ENCODE measurements at places on chromosomes 3 and 15.

- DNase-seq: no peak
Measured at GRCh38 chr3:125042725-125043406, 12.9 kb downstream of the HEG1 start.

GRCh38 chr3:107589454-107589853 lies 66.7 kb downstream of the BBX start:
- no peak for DNase-seq

DNA sequence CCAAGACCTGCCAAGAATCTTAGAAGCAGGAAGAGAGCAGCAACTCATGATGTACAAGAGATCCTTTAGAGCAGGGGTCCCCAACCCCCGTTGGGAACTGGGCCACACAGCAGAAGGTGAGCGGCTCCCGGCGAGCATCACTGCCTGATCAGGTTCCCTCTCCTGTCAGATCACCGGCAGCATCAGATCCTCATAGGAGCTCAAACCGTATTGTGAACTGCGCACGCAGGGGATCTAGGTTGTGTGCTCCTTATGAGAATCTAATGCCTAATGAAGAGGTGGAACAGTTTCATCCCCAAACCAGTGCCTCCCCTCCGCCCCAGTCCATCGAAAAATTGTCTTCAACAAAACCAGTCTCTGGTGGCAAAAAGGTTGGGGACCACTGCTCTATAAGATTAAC lies 13.8 kb downstream of the SLC41A3 start:
- DNase-seq: no peak

DNA sequence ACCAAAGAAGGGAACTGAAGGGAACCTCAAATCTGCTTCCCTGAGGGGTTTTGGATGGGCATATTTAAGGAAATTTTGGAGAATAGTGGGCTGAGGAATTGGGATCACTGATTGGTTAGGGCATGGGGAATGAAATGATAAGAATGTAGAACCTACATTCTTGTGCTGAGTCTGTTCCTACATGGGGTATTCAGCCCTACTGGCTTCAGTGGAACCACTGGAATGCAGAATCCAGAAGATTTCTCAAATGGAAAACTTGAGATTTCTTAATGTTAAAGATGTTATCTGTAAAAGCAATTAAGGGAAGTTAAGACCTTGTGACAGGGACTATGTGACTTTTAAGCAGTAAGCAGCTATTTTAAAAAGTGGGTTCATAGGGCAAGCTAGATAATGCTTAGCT lies 1062.4 kb downstream of the AGBL1 start:
- DNase-seq: no peak

DNA sequence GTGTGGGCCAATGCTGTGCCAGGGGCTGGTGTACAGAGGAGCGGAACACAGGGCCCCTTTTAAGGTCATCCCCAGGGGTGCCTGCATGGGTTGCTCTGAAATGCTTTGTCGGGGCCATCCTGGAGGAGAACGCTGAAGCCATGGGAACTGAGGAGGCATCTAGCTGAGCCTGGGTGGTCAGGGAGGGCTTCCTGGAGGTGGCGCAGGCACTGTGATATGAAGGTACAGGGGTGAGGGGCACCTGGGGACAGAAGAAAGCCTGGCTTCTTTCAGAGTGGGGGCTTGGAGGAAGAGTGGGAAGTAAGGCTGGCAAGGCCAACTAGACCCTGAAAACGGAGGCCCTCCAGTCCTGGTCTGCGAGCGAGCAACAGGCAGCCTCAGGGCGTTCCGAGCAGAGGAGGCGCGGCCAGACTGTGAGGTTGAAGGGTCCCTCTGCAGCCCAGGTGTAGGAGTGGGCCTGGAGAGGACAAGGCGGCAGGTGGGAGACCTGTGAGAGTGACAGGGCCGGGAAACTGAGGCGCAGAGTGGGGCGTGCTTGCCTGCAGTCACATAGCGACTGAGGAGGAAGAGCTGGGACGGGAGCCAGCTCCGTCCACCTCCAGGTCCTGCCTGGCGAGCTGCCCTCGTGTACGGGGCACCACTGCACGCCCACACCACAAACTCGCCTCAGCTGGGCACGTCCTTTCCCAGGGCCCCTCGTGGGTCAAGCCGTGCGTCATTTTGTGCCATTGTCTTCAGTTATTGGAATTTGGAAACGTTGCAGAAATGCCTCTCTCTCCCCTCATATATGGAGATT lies 4.1 kb downstream of the FBLN2 start:
- no peak for DNase-seq
